Naive thymus-derived CD8-positive, alpha-beta T cell (primary cell): ENCODE measurements at places on chromosomes 2 and 18. TPM values are rescaled to one million over a fixed set of nuclear protein-coding genes. Genes with fewer than 3 reads are reported as not detected.

Gene CIB4
- polyA plus RNA-seq = not detected

DNA sequence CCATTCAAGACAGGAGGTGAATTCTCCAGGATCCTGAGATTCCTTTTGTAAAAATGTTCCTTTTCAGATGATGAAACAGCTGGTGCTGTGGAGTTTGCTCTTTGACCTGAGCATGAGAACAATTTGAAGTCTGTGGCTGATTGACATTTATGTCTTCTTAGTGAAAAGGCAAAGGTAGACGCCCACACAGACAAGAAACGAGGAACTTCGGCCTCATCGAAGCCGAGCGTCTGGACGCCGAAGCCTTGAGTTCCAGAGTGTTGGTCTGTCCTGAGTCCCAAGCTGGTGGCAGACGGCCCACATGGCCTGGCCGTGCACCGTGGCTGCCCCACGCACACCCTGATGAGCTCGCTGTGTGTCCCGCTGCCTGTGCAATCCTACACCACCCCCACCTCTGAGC is 20.7 kb upstream of the SNTG2 start:
- no peak overlapping the region for H3K4me3 ChIP-seq
- no peaks in the 10 kb centered on the region for H3K36me3 ChIP-seq
- no peaks in the 10 kb centered on the region for H3K4me1 ChIP-seq
- peaks cover 4% of the 10 kb centered on the region for H3K27me3 ChIP-seq
- DNase-seq = no peak

Gene ALPP
- polyA plus RNA-seq = not detected

GRCh38 chr2:14828968-14829367 is 196.5 kb downstream of the LRATD1 start:
- no peak overlapping the region for H3K4me3 ChIP-seq
- no peaks in the 10 kb centered on the region for H3K27me3 ChIP-seq
- no peak for DNase-seq
- H3K4me1 ChIP-seq = no peaks in the 10 kb centered on the region

- H3K4me1 ChIP-seq = no peaks in the 10 kb centered on the region
- H3K36me3 ChIP-seq = no peaks in the 10 kb centered on the region
- H3K4me3 ChIP-seq = no peak overlapping the region
- DNase-seq = no peak
- H3K27me3 ChIP-seq = peaks cover 8% of the 10 kb centered on the region
- no peak overlapping the region for H3K27ac ChIP-seq
Measured at GRCh38 chr2:29351916-29352591, 236.8 kb downstream of the CLIP4 start.

Gene NMUR1
- 3.7 TPM for polyA plus RNA-seq

- H3K4me1 ChIP-seq = peaks cover 27% of the 10 kb centered on the region
- H3K36me3 ChIP-seq = peaks cover 10% of the 10 kb centered on the region
- H3K27ac ChIP-seq = no peak overlapping the region
Measured at GRCh38 chr2:97992836-97993825, 2.6 kb downstream of the TMEM131 start.

DNA sequence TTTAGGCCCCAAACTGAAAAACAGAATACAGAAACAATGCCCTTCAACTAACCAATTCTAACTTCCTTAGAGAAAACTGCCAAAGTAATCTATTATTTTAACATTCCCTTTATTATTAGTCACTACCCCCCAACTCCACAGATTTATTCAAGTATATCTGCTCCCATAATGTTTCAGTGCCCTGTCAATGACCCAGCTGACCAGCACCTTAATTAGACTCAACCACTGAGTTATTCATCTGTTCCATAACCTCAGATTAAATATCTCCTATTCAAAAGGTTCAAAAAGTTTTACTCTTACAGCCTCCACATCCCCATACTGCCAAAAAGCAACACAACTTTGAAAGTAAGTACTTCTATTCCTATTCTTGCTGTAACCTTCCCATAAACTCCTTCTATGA is 202.4 kb downstream of the EXOC6B start:
- no peak for DNase-seq
- no peak overlapping the region for H3K4me3 ChIP-seq
- H3K36me3 ChIP-seq = peaks cover 16% of the 10 kb centered on the region
- no peaks in the 10 kb centered on the region for H3K27me3 ChIP-seq
- no peaks in the 10 kb centered on the region for H3K4me1 ChIP-seq

Gene ROCK2
- 6.1 TPM for polyA plus RNA-seq

GRCh38 chr2:101893681-101894381 is 97.9 kb upstream of the IL1R2 start:
- H3K4me3 ChIP-seq = no peak overlapping the region
- H3K27me3 ChIP-seq = no peaks in the 10 kb centered on the region
- DNase-seq = no peak
- peak overlapping the region; percentile 12 for H3K27ac ChIP-seq
- peaks cover 2% of the 10 kb centered on the region for H3K4me1 ChIP-seq

GRCh38 chr2:121372721-121373353 is 87.8 kb upstream of the TFCP2L1 start:
- peak overlapping the region; percentile 21 for H3K27ac ChIP-seq
- H3K36me3 ChIP-seq = peaks cover 83% of the 10 kb centered on the region
- no peaks in the 10 kb centered on the region for H3K27me3 ChIP-seq
- H3K4me3 ChIP-seq = no peak overlapping the region
- DNase-seq = no peak
- H3K4me1 ChIP-seq = no peaks in the 10 kb centered on the region

Gene ITPRIPL1
- 0.47 TPM for polyA plus RNA-seq

Gene CRYGA
- not detected for polyA plus RNA-seq

Gene HADHB
- polyA plus RNA-seq = 81.2 TPM

Gene FAM136A
- polyA plus RNA-seq = 43.2 TPM

Gene PGAP1
- polyA plus RNA-seq = 0.67 TPM

Gene SPC25
- polyA plus RNA-seq = not detected

- H3K36me3 ChIP-seq = no peaks in the 10 kb centered on the region
- H3K4me3 ChIP-seq = no peak overlapping the region
- no peak overlapping the region for H3K27ac ChIP-seq
- DNase-seq = no peak
Measured at GRCh38 chr18:23498117-23498516, 5.2 kb upstream of the RMC1 start.

DNA sequence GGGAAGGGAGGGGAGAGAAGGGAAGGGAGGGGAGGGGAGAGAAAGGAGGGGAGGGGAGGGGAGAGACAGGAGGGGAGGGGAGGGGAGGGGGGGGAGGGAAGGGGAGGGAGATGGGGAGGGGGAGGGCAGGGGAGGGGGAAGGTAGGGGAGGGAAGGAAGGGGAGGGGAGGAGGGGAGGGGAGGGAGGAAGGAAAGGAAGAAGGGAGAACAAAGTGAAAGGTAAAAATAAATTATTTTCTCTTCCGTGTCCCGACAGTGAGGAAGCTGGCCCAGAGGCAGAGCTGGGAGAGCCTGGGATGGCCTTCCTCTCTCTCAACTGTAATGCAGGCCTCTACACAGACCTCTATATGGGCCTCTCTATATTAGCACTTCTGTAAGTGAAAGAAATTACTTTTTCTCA is 53.2 kb downstream of the CD226 start:
- H3K36me3 ChIP-seq = peaks cover 23% of the 10 kb centered on the region
- H3K4me1 ChIP-seq = peaks cover 77% of the 10 kb centered on the region
- H3K27me3 ChIP-seq = no peaks in the 10 kb centered on the region
- no peak for DNase-seq

Gene RESP18
- not detected for polyA plus RNA-seq

DNA sequence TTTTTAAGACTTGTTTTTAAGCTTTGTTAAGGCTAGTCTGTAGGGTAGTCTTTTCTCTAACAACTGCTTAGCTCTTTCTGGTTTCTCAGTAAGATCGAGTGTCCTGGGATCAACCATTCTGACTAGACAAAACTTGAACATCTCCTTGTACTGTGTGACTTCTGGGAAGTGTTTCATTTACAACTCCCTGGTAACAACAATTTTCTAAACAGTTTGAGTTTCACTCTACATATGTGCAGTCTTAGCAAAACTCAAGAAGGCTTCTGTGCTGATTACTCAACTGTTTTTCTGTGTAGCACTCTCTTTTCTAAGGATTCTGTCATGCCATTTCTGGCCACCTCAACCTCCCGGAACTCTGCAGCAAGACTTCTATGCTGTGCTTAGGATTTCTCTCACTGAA is 204.5 kb downstream of the KIAA1328 start:
- H3K27ac ChIP-seq = no peak overlapping the region
- no peak for DNase-seq
- no peaks in the 10 kb centered on the region for H3K27me3 ChIP-seq
- H3K4me3 ChIP-seq = no peak overlapping the region
- H3K36me3 ChIP-seq = peaks cover 57% of the 10 kb centered on the region

DNA sequence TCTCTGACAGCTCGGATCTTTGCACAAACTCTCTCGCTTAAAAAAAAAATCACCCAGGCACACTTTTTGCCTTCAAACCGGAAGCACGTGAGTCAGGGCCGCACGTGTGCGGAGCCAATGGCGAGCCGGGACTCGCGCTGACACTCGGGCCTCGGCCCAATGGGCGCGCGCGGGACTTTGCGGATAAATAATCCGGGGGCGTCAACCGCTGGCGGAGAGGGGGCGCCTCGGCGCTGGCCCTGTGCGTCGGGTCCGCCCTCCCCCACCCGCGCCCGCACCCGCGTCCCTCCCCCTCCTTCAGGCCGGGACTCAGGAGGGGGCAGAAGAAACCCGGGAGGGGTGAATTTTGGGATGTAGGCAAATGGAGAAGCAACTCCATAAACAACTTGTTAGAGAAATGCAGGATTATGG is 319 bp upstream of the EN1 start:
- H3K27me3 ChIP-seq = peaks cover 87% of the 10 kb centered on the region
- no peak overlapping the region for H3K27ac ChIP-seq
- DNase-seq = no peak
- H3K4me3 ChIP-seq = peak overlapping the region; percentile 74

GRCh38 chr2:207138627-207139297 is 27.0 kb downstream of the KLF7 start:
- H3K4me3 ChIP-seq = no peak overlapping the region
- H3K27me3 ChIP-seq = no peaks in the 10 kb centered on the region
- peaks cover 13% of the 10 kb centered on the region for H3K36me3 ChIP-seq
- peak overlapping the region; percentile 37 for H3K27ac ChIP-seq
- H3K4me1 ChIP-seq = peaks cover 88% of the 10 kb centered on the region
- DNase-seq = no peak

- no peaks in the 10 kb centered on the region for H3K36me3 ChIP-seq
- H3K27ac ChIP-seq = peak overlapping the region; percentile 92
- H3K4me1 ChIP-seq = peaks cover 80% of the 10 kb centered on the region
- peak; percentile 59 for DNase-seq
- no peaks in the 10 kb centered on the region for H3K27me3 ChIP-seq
Measured at GRCh38 chr2:239275044-239275685, 125.7 kb downstream of the HDAC4 start.

Gene HSBP1L1
- polyA plus RNA-seq = 11.2 TPM

GRCh38 chr2:230408244-230408842 is 7.7 kb upstream of the SP100 start:
- no peak overlapping the region for H3K4me3 ChIP-seq
- peaks cover 26% of the 10 kb centered on the region for H3K4me1 ChIP-seq
- no peaks in the 10 kb centered on the region for H3K27me3 ChIP-seq

Gene VIL1
- not detected for polyA plus RNA-seq

DNA sequence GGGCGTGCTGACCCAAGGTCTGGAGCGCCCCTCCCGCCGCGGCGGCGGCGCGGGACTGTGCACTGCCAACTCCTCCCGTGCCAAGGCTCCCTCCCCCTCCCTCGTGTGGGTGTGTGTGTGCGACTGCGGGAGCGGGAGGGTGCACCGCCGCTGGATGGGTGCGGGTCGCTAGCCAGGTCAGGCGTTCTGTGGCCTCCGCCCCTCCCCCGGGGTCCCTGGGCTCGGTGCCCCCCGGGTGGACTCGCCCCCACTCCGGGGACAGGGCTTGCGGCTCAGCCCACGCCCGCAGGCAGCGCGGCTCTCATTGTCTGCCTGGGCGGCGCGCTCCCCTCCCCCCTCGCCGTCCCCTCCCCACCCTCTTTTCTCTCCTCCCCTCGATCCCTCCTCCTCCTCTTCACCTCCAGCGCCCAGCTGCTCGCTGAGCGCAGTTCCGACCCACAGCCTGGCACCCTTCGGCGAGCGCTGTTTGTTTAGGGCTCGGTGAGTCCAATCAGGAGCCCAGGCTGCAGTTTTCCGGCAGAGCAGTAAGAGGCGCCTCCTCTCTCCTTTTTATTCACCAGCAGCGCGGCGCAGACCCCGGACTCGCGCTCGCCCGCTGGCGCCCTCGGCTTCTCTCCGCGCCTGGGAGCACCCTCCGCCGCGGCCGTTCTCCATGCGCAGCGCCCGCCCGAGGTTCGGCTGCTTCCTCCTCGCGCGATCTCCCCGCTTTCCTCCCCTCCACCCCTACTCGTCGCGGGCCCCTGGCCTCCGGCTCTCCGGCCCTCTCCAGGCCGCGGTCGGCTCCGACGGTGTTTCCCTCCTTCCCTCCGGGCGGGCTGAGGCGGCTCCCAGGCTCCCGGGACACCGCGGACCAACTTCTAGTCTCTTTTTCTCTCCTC is at the start of gene GATA6:
TSS of gene GATA6 (plus strand) at position 579 of the 878 bp plus-strand sequence. CDS start 1,556 bp downstream, outside the sequence.
- H3K4me3 ChIP-seq = peak within 1 kb of the TSS; percentile 91
- no peak within 1 kb of the TSS for H3K27ac ChIP-seq
- peaks cover 35% of the 10 kb centered on the region for H3K4me1 ChIP-seq
- peaks cover 52% of the 10 kb centered on the region for H3K27me3 ChIP-seq
- H3K36me3 ChIP-seq = peaks cover 7% of the 10 kb centered on the region
